ENCODE measurements at places on chromosomes 5 and 9.
A peak's percentile ranks its signal among the peaks of the same experiment; 100 is the strongest.

DNA sequence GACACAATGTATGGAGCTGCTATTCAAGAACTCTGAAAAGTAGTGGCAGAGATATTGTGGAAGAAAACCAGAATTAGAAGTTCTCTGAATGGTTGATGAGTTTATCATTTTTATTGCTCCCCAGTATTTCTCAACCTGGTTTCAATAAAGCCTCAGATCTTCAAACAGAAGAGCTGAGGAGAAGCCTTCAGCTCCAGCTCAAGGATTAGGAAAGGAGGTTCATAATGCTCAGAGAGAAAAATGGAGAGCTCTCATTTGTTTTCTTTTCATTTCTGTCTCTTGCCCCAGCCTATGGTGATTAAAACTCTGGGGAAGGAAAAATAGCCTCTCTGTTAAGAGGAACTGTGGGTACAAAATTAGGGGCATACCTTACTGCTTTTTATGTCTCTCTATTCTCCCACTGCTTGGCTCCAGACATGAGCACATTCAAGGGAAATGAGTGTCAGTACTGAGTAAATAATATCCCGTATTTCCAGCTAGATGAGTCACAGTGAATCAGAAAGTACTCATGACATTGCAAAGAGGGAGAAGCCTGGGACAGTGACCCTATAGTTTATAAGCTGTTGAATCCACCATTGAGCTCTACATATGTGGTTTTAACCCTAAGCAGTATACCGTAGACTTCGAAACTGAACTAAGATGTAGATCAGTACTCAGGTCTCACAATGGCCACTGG is 138.1 kb downstream of the EMB start:
- DNase-seq, result no peak

GRCh38 chr9:37919246-37919955 is 15.5 kb upstream of the SLC25A51 start:
- DNase-seq, result no peak

DNA sequence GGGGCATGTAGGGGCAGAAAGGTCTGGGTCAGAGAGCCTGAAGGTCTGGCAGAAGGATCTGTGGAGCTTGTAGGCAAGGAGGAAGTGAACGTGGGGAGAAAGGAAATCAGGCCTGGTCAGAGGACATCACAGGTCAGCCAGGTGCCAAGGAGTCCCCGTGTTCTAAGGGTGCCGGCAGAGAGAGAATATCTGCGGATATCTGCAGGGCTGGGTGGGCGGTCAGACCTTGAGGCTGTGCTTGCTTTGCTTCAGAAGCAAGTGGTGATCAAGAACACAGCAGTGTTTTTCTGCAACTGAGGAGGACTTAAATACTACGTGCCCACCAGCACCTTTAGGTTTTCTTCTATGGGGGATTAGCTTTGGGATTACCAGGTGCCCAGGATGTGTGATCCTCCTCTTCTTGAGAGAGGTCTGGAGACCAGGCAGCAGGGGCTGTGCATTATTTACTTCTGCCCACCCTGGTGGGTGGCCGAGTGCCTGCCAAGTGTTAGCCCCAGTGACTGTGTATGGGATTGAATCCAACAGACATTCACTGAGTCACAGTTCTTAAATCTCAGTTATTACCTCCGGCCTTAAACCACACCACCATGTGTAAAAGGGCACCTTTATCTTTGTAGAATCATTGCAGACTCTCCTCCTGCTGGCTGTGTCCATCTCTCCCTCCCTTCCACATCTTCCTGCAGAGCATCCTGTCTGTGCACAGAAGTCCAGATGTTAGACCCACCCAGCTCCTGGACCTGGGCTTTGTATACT is 12.5 kb upstream of the SHB start:
- no peak for DNase-seq

- no peak for DNase-seq
Measured at GRCh38 chr5:100165309-100165708, 369.9 kb upstream of the FAM174A start.

DNA sequence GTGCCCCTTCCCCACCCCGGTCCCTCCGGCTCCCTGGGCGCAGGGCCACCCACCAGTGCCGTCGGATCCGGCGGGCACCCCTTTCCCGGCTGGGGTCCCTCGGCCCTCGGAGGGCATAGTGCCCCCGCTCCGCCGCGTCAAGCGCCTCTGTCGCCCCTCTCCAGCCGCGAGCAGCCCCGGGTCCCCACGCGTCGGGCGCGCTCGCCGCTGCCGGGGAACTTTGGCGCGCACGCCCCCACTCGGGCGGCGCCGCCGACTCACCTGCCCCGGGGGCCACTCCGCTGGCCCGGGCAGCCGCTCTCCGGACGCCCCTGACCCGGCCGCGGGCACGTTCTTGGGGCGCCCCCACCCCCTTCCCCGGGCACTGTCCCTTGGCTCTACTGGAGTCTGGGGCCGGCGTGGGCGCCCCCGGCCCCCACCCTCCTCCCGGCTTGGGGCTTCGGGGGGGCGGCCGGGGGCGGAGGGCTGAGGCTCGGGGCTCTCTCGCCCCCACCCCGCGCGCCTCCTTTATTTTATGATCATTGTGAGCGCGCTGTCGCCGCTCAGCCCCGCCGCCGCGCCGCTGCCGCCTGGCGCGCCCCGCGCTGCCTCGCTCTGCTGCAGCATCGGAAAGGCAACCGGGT is 1.1 kb upstream of the FAM78A start:
- DNase-seq, result no peak

DNA sequence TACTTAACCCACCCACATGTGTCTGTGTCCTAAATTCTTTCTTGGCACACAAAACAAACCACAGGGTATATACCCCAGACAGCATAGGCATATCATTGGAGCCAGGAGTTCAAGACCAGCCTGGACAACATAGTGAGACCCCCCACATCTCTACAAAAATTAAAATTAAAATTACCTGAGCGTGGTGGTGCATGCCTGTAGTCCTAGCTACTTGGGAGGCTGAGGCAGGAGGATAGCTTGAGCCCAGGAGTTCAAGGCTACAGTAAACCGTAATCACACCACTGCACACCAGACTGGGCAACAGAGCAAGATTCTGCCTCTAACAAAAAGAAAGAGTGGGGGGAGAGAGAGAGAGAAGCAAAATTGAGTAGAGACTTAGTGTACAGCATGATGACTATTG is 4.6 kb upstream of the AGTPBP1 start:
- no peak for DNase-seq

GRCh38 chr5:54902791-54903473 is 82.5 kb downstream of the ESM1 start:
- peak; percentile 20 for DNase-seq

GRCh38 chr9:104028827-104029226 is 65.3 kb upstream of the SMC2 start:
- DNase-seq, result no peak

- DNase-seq, result no peak
Measured at GRCh38 chr5:74544811-74545210, 95.7 kb downstream of the ENC1 start.

DNA sequence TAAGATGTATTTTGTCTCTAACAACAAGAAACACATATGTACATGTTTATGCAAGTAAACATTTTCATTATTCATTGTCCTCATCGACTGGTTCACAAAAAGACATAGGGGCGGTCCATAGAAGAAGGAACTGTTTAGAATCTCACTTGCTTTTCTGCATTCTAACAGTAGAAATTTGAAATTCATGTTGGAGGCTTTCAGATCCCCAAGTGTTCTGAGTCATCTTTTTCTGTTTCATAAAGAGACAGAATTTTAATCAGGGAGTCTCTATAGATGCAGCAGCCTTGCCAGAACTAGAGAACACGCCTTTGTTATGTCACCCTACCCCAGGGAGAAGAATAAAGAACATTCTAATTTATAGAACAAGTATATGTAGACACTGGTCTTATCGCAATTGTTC is 324.3 kb downstream of the GABRG2 start:
- DNase-seq, result no peak

- no peak for DNase-seq
Measured at GRCh38 chr5:157544623-157544989, 31.0 kb downstream of the ADAM19 start.

DNA sequence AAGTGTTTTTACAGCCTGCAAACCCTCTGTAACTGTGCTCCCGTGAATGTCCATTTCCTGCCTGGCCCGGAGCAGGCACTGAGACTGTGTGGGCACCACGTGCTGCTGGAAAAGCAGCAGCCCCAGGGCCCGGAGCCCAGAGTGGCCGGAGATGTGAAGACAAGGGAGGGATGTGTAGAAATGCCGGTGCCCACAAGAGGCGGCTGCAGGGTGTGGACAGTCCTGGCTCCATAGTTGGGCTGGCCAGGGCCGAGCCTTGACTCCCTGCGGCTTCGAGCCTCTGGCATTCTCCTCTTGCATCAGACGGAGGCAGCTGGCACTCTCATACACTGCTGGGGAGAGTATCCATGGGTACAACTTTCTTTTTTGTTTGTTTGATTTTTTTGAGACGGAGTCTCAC is 13.2 kb upstream of the GFPT2 start:
- DNase-seq, result no peak

DNA sequence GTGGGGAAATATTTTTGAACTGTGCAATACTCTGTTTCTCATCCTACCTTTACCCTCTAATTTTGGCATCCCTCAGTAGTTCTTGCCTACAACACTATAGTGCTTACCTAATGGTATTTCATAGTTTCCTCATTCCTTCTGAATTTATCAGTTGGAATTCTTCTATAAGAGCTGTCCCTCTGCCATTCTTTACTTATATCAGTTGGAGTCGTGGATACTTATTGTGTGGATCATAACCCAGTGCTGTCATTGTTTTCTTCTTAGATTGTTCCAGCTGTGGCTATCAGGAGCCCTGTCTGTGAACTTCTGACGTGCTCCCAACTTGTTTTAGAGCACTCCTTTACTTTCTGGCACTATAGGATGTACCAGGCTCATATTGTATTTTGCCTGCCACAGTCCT is 146.1 kb upstream of the OTULINL start:
- no peak for DNase-seq

GRCh38 chr5:14665101-14665822 is 744 bp downstream of the OTULIN start:
- DNase-seq, result no peak

GRCh38 chr9:26329974-26330373 is 562.6 kb downstream of the CAAP1 start:
- no peak for DNase-seq

DNA sequence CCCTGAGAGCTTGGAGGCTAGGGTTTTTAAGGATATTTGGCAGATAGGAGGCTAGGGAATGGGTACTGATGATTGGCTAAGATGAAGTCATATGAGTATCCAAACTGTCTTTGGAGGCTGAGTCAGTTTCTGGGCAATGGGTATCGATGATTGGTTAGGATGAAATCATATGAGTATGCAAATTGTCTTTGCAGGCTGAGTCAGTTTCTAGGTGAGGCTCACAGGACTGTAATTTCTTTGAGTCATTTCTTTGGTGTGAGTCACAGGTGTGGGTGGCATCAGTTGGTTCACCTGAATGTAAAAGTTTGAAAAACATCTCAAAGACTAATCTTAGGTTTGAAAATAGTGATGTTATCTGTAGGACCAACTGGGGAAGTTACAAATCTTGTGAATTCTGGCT is 1068.0 kb downstream of the NR2F1-AS1 start:
- DNase-seq, result no peak

- no peak for DNase-seq
Measured at GRCh38 chr9:23621188-23621587, 204.9 kb downstream of the ELAVL2 start.

DNA sequence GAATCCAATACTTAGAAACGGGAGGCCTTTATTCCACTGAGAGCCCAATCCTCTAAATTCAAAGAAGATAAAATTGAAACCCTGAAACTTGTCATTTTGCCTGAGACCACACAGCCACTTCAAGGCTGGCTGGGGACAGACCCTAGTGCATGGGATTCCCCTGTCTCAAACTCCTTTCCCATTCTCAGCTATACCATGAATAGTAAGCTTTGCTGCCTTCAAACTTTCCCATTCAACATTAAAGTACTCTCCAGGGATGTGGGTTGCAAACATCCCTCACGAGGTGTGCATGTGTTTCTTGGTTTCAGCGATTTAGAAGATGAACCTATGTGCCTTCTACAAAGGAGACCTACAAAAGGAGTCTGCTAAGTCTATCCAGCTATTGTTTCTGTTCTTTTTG is 64.6 kb downstream of the GABRB2 start:
- no peak for DNase-seq

- peak; percentile 18 for DNase-seq
Measured at GRCh38 chr5:123097871-123098735, 9.1 kb downstream of the PRDM6 start.

- no peak for DNase-seq
Measured at GRCh38 chr9:120040896-120041295, 539.1 kb downstream of the CDK5RAP2 start.

GRCh38 chr9:87342743-87343142 is 154.9 kb upstream of the DAPK1 start:
- peak; percentile 74 for DNase-seq

DNA sequence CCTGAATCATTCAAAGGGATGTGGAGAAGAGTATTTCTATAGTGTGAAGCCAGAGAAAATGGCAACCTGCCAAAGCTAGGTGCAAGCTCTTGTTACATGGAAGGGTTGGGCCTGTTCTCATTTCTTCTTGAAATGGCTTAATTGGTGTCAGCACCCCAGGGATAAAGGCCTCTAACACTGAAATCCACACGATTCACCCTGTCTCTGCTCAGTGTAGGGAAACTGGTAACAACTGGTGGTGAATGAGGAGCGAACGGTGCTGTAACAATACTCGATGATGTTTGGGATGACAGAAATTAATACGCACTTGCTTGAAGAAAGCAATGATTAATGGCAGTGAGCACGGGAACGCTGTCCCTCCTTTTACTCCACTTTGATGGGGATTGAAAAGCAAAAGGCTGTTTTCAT is 16.2 kb downstream of the PBX3 start:
- no peak for DNase-seq

DNA sequence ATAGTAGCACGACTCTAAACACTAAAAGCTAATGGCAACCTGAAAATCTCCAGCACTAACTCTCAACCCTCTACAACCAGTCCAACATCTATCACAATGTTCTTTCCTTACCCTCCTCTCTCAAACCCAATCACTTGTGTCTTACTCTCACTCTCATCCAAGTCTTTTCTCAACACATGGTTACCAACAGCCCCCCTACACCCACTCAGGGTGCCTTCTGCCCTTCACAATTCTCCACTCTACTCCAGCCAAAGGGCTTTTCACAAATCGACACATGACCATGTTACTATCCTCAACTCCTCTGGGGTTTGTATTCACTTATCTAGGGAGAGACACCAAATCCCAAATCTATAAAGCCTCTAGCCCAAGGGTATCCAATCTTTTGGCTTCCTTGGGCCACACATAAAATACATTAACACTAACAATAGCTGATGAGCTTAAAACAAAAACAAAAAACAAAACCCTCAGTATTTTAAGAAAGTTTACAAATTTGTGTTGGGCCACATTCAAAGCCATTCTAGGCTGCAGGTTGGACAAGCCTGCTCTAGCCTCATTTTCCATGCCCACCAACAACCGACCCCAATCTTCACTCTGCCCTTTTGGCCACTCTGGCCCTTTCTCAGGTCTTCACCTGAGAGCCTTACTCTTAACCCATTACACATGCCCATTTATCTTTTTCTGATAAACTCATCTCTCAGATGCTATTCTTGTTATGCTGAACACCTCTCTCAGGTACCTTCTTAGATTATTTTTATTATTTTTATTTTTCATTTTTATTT is 11.7 kb downstream of the HSPA9 start:
- DNase-seq, result no peak

GRCh38 chr9:117697046-117697445 is 7.2 kb upstream of the TLR4 start:
- no peak for DNase-seq

GRCh38 chr9:93154293-93154903 is 20.3 kb upstream of the NINJ1 start:
- DNase-seq, result no peak
